ENCODE measurements at places on chromosomes 3 and 15.

DNA sequence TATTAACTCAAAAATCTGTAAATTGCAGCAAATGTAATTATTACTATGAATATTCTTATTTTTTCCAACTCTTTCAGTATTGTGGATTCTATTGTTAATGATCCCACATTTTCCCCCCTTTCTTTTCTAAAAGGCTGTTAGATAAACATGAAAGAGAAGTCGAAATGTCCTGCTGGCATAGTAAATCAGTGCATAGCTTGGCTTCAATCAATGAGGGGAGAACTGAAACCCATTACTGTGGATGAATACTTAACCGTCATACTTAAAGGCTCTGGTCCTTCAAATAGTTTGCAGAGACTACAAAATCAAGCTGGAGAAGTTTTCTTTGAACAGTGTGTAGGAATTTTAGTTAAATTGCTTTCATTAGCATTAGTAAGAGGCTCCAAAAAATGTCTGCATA, 667.9 kb downstream of the CADM2 start:
- DNase-seq = no peak

DNA sequence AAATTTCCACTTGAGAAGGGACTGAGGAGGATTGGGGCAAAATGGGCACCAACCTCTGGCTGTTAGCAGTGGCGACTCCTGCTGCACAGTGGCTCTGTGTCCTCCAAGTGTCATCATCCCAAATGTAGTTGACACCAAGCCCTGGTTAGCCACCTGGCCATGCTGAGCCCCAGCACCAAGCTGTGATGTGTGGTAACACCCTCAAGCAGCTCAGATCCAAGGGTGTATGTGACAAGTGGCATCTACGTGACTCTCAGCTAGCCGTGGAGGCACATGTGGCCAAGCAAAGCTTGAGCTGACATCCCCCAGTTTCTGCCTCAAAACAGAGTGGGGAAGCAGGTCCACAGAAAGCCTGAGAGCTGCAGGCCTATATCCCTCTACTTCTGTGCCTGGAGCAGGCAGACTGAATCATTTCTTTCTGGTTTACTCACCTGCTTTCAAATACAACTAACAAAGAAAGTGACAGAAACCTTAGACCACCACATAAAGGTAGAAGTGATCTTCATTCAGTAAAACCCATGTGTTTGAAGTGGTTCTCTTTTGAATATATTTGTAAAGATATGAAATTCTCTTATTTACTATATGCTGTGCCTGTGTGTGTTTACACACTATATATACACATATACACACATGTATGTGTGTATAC, 40.0 kb downstream of the FOXP1 start:
- DNase-seq = no peak

GRCh38 chr3:132847849-132848625, 125.8 kb upstream of the NPHP3 start:
- no peak for DNase-seq

DNA sequence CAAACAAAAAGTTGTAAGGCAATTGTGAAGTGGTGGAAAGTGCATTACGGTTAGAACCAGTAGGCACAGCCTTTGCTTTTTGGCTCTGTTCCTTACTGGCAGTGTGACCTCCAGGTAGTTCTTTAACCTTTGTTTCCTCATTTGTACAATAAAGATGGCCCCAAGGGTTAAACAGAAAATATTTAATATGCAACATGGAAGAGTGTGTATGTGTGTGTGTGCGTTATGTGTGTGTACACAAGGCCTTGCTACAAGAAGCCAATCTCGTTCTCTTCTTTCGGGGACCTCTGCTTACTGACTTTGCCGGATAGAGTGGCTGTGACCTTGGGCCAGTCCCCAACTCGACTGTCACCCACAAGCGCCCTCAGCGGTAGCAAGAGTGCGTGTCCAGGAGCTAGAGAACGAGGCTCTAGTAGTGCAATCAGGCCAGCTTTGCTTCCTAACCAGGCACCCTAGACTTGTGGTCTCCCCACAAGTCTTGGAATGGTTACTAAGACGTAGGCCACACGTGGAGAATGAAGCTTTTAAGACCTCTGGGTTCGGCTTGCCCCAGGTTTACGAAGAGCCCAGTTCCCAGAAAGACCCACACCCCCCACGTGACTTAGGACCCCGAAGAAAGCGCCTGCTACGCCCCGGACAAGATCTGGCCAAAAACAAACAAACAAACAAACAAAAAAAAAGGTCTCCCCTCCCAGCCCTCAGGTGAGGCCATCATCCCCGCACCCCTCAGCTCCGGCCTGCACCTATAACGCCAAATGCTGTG, 593 bp downstream of the CIAO2A start:
- DNase-seq = no peak

- no peak for DNase-seq
Observed at GRCh38 chr15:28917791-28918140, 32.0 kb downstream of the APBA2 start.

DNA sequence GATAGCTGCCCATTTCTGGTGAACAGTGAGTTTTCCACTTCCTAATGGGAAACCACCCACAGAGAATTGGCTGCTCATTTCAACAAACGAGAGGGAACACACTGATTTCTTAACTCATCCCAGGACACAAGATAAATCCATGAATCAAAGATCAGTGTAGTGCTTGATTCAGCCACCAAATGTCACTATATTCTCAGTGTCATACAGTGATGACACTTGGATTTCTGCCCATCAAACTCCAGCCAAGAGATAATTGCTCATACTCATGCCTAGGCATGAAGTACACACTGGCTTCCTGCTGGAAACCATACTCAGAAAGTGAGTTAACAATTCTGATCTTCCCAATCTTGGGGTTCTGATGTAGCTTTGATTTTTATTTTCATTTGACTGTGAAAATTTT, 35.4 kb upstream of the GRM7 start:
- no peak for DNase-seq

DNA sequence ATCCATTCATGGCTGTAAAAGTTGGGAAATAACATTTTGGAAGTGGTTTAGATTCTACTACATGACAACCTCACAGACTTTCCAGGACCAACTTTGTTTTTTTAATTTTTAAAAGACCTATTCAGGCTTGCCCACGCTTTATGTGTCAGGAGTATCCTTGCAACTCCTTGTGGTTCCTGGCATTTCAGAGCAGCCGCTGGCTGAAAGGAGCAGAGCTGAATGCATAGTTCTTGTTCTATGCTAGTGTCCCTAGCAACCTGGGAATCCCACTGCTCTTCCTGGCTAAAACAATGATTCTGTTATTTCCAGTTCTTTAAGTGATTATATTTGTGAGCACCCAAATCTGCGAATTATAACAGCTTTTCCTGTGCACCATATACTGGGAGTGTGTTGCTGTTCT, 34.9 kb downstream of the CP start:
- DNase-seq = no peak

GRCh38 chr3:133448478-133449122, 48.7 kb downstream of the BFSP2 start:
- DNase-seq = peak; percentile 49

DNA sequence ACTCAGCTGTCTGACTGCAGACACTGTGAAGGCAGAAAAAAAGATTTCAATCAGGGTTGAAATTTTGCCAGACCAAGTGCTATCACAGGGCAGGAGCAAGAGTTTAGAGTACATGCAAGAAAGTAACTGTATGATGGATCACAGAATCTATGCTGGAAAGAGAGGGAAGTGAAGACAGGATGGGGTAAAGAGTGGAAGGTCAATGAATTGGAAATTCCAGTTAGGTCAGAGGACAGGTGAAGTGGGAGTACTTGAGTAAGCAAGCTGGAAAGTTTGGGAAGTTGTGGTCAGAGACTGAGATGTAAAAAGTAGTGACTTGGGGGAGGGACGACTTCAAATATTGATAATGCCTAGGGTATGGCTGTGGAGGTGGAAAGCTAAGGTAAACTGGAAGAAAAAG, 7.2 kb downstream of the SPG11 start:
- DNase-seq = no peak

- DNase-seq = peak; percentile 38
Observed at GRCh38 chr15:71743861-71744382, 66.4 kb upstream of the NR2E3 start.

DNA sequence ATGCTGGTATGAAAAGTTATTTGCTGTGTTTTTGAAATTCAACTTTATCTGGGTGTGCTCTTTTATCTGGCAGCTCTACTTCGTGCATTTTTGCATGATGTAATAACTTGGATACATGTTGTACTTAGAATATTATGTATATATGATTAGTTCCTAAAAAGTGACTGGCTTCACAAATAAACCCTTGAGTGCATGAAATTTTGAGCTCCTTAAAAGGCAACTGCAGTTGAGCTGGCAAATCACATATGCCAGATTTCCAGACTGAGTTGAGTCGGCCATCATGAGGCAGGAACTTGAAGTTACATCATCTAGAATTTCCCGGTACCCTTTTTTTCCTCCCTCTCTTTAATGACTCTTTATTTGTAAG, 162.5 kb downstream of the FNDC3B start:
- no peak for DNase-seq

DNA sequence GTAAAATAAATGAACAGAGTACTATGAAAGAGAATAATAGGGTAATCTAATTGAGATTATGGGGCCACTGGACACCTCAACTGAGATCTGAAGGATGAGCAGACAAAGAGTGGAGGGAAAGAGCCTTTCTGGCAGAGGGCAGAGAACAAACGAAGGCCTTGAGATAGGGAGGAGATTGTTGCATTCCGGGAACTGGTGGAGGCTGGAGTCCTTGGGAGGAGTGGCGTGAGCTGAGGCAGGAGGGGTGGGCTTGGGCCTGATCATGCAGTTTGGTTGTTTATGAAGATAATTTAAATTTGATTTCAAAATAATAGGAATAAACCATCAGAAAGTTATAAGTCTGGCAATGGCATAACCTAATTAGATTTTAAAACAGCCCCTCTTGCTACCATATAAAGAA, 59.5 kb upstream of the GALNT15 start:
- no peak for DNase-seq

DNA sequence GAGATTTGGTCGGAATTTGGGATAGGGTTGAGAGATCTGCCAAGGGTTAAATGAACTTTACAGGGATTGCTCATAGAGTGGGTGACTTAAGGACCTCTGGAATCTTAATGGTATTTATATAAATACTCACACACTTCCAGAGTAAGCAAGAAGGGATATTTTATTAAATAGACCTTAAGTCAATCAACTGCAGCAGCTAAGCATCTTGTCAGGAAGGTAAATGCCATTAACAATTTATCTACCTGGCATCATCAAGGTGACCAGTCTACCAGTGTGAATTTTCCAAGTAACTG, 123.9 kb downstream of the FEZF2 start:
- no peak for DNase-seq

GRCh38 chr3:162130582-162130981, 634.0 kb downstream of the OTOL1 start:
- DNase-seq = no peak

DNA sequence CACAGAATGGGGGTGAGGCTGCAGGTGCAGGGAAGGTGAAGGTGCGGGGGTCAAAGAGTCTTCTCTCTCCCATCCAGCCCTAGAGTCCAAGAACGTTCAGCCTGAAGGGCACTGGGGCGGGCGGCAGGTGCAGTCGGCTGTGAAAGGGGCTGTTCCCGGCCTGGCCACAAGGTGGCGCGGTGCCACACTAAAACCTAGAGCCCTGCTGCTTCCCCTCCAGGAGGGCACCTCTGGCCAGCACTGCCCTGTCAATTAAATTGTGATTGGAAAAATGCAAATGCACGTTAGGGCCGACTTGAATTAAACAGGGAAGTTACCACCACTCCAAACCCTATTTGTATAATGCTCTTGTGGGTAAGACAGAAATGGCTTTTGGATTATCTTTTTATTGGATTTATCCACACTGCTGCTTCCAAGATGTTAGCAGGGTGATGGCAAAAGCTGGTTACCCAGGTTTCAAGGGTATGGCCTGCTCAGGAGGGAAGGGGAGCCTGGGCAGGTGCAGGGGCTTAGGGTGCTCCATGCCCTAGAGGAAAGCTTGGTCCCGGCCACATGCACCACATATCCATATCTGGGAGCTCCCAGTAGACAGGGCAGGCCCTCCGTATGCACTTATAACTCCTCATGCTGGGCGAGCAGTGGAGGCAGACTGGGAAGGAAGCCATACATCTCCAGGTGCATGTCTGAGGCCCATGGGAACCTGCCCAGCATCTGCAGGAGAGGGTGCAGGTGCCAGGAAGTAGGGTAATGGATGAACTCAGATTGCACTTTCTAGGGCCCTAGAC, 119.8 kb downstream of the ADCY5 start:
- DNase-seq = peak; percentile 85

GRCh38 chr3:46316206-46316605, 37.7 kb upstream of the CCR2 start:
- DNase-seq = no peak

DNA sequence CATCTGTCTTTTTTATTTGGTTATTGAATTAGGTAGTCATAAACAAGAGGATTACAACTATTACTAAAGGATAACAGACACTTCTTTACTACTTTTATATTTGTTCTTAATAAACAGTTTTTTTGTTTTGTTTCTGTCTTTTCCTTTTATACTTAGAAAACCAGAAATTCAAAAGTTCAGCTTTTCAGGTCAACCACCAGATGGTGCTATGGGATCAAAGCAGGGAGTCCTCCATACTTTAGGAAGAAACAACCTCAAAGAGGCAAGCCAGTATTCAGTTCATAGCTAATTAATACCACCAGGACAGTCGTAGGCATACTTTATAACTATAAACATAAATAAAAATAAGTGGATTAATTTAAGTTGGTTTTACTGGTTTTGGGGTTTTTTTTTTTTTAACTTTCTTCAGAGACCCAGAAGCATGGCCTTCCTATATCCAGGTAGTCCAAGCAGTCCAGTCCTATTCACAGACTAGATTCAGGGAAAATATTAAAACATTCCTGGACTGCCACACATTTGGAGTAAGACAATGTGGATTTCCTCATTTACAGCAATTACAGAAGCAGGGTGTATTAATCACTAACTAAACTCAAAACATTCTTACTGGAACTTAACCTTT, 16.0 kb upstream of the EID1 start:
- peak; percentile 29 for DNase-seq

GRCh38 chr3:142577696-142578328, 721 bp downstream of the ATR start:
- DNase-seq = no peak

DNA sequence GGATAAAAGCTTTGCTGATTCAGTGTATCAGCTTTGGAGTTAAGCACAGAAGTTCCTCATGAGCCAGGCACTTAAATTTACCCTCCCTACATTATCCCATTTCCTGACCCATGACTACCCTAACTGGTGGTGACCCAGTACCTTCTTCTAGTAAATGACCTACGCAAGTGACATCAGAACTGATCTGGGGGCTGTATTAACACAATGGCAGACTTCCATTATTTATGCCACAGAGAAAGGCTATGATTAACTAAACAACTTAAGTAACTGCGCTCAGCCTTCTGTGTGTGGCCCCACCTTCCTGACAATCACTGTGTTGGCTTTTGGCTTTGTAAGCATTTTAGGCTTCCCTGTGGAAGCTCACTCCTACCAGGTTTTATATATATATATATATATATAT, 1.9 kb downstream of the MB21D2 start:
- no peak for DNase-seq

DNA sequence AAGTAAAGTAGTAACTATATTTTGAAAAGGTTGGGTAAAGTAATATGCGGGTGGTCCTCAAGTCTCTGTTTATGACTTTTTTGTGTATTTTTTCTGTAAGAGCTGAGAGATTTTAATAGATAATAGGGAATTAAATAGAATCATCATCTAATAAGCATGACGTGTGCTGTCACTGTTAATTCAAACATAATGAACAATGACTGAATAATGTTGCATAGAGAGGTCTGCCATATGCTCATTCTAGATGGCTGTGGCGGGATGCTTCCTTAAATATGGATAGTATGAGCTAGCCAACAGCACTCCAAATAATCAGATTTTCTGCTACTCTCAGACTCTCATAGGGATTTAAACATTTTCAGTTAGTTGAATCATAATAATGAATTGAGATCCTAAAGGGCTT, 302.8 kb upstream of the RBMS3 start:
- no peak for DNase-seq

GRCh38 chr3:31462050-31462569, 70.6 kb upstream of the STT3B start:
- no peak for DNase-seq

All from GM12891 (cell line).